MM.1S (cell line): ENCODE measurements at places on chromosomes 7 and 10.

DNA sequence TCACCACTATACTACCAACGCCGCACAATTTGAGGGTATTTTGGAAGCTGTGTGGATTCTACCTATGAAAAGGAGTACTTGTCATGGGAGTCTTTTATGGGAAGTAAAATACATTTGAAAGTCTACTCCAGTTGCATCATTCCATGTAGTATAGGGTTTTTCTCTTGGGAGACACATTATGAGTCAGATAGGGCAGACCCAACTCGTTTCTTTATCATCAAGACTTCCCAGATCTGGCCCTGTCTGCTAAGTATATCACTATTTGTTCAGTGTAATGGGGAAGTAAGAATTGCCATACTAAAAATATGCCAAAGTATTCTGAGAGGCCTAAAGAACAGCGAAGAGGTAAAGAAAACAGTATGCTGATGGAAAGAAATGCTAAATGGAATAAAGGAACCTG, 144.2 kb downstream of the SPAG6 start:
- DNase-seq: no peak

DNA sequence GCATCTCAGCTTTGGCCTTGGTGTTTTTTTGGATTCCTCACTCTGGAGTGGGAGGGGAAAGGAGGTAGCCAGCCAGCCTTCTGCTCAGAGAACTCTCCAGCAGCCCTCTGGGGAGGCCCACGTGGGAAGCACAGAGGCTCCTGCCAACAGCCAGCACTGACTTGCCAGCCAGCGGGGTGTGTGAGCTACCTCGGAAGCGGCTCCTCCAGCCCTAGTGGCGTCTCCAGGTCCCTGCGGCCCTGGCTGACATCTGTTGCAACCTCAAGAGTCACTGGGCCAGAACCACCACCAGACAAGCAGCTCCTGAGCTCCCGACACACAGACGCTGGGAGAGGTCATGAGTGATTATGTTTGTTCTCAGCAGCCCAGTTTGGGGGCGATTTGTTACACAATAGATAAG, 180.2 kb upstream of the FZD8 start:
- no peak for DNase-seq

GRCh38 chr10:125016611-125017202, 74.8 kb downstream of the ZRANB1 start:
- DNase-seq: no peak

- no peak for DNase-seq
Measured at GRCh38 chr7:97022491-97023306, 1.9 kb downstream of the DLX5 start.

- no peak for DNase-seq
Measured at GRCh38 chr7:42720991-42721796, 190.7 kb downstream of the C7orf25 start.

- DNase-seq: no peak
Measured at GRCh38 chr10:104340111-104340526, 1.9 kb upstream of the ITPRIP start.

GRCh38 chr7:95059842-95060313, 152.5 kb downstream of the PPP1R9A start:
- DNase-seq: no peak

GRCh38 chr10:29304264-29304994, 15.6 kb downstream of the LYZL1 start:
- peak; percentile 50 for DNase-seq

- peak; percentile 91 for DNase-seq
Measured at GRCh38 chr10:6920072-6921019, 340.3 kb upstream of the PRKCQ start.

GRCh38 chr10:48456808-48457761, 147.8 kb downstream of the ARHGAP22 start:
- no peak for DNase-seq

DNA sequence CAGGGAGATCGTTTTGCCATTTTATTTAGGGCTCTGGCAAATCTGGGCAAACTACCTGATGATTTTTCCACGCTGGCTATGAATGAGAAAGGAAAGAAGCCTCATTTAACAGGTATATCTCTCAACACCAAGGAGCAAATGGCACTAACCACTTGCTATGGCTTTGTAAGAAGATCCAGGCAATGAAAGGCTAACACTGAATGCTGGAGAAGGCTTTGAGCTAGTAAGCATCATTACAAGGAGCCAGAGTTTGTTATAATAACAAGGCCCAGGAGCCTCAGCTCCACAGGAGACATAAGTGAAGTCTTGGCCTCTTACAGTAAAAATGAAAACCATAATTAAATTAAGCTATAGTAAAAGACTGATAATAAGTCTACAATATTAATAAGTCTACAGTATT, 123.1 kb downstream of the CNOT4 start:
- DNase-seq: no peak

GRCh38 chr10:63241841-63242281, 108.7 kb downstream of the NRBF2 start:
- peak; percentile 10 for DNase-seq

- no peak for DNase-seq
Measured at GRCh38 chr7:157684157-157684908, 347.5 kb downstream of the DNAJB6 start.

- DNase-seq: no peak
Measured at GRCh38 chr7:143015926-143016490, 10.9 kb downstream of the OR9A2 start.

DNA sequence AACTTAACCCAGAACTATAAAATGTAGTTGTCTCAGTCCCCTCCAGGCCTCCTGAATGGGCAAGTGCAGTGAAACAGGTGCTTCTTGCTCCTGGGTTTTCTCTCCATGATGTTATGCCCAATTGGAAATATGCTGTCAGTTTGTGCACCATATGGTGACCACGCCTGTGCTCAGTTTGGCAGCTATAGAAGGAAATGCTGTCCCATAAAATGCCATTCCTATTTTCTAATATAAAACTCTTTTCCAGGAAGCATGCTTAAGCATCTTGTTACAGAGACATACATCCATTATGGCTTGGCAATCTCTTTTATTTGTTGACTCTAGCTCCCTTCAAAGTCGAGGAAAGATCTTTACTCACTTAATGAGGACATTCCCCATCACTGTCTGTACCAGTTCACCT, 45.2 kb downstream of the FGFBP3 start:
- no peak for DNase-seq

GRCh38 chr10:69571618-69572158, 1.5 kb downstream of the NEUROG3 start:
- no peak for DNase-seq

GRCh38 chr10:98321186-98321780, 53.3 kb upstream of the LOXL4 start:
- DNase-seq: no peak

- peak; percentile 87 for DNase-seq
Measured at GRCh38 chr10:43781480-43782361, 133.0 kb upstream of the ZNF32 start.

- DNase-seq: no peak
Measured at GRCh38 chr10:71124921-71125748, 87.2 kb upstream of the UNC5B start.
